ENCODE measurements at places on chromosomes 11 and 22.

DNA sequence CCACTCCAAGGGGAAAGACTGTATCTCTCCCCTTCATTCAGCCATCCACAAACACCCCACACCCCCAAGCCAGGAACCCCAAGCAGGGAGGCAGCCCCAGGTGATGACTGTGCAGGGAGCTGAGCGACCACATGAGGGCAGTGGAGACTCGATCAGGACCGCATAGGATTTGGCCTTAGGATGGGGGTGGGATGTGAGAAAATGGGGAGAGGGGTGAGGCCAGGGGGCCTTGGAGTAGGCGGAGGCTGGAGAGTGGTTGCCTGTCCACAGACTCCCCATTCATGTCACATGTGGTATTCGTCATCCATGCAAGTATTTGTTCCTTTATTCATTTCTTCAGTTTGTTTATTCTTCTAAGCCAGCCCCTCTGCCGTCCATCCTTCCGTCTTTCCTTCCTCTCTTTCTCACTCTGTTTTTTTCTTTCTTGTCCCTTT is 2.7 kb upstream of the RHOD start:
- no peak for DNase-seq

DNA sequence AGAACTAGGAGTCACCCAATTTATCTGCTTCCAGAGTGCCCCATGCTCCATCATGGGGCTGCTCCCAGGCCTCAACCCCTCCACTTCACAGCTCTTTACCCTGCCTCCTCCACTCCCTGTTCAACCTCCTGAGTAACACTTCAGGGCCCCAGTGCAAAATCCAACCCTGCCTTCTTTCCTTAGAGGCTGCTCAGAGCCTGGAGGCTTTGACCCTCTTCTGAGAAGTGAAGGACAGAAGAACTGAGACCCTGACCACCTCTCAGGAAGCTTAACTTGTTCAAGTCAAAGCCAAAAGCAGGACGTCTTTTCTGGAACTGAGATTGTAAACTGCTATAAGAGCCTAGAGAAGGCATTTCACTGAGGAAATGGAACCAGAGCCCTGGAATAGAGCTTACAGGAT is 15.5 kb downstream of the EIF3F start:
- DNase-seq: no peak

DNA sequence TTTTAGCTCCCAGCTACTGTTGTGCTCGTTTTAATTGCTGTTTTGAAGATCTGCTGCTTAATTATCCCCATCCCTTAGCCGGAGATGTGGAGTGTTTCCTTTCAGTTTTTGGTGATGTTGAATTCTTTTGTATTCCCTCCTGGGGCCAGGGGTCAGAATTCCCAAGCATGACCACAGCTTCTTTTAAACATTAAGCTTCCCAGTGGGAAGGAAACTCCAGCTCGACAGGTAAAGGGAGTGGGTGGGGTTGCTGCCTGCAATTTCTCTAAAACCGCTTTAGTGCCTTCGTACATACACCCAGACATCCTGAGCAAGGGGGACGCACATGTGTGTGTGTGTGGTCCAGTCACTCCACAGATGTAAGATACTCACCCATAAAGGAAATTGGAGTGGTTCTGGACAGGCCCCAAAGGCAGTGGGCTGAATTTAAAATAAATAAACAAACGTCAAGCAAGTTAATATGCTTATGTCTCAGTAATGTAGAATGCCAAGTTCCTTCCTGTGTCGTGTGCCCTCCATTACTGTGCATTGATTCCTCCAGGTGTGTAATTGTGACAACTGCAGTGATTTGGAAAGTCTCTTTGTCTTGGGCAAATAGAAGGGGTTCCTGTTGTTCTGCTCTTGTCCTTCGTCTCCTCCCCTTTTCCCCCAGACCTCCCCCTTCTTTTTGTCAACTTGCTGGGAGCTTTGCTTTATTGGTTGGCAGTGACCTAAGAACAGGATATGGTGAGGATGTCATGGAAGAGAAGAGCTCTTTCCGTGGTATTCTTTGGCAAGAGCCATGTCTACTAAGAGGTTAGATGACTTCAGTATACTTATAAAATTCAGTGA is 19.2 kb upstream of the ADSL start:
- no peak for DNase-seq

DNA sequence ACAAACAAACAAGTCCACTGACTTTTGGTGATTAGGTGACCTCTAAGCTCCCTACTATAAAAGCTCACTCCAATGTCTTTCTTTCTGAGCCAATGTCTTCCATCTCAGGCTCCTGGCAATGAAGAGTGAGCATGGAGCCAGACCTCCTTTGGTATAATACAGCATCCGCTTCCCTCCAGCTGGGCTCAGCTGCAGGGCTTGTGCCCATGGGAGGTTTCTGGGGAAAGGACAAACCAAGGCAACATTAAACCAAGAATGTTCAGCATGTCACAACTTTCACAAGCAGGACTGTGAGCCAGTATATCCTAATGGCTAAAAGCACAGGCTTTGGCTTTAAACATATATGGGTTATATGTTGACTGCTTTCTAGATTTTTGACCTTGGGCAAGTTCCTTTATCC is 58.8 kb downstream of the EHF start:
- DNase-seq: no peak

GRCh38 chr11:121841487-121842191 is 274.4 kb downstream of the BLID start:
- no peak for DNase-seq

- DNase-seq: no peak
Observed at GRCh38 chr11:7677796-7678201, 4.5 kb upstream of the CYB5R2 start.

DNA sequence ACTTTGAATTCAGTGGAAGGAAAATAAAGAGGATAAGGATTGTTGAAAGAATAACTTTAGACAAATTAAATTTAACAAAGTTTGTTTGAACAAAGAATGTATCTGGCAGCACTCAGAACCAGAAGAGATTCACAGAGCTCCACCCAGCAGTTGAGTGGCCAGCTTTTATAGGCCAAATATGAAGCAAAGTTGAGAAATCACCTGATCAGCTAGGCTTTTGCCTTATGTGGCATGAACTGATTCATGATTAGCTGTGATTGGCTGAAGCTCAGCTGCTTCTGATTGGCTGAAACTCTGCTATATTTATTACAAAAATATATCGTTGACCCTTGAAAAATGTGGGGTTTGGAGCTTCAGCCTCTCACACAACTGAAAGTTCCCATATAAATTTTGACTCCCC is 62.6 kb downstream of the PIWIL4 start:
- no peak for DNase-seq

GRCh38 chr22:48742556-48743343 is 1084.9 kb downstream of the BRD1 start:
- DNase-seq: no peak

- no peak for DNase-seq
Observed at GRCh38 chr11:30582726-30583125, 3.4 kb downstream of the MPPED2 start.

- DNase-seq: no peak
Observed at GRCh38 chr11:80196041-80196440, 755.2 kb upstream of the TENM4 start.

- DNase-seq: no peak
Observed at GRCh38 chr11:69799582-69799981, 19.6 kb downstream of the FGF3 start.

DNA sequence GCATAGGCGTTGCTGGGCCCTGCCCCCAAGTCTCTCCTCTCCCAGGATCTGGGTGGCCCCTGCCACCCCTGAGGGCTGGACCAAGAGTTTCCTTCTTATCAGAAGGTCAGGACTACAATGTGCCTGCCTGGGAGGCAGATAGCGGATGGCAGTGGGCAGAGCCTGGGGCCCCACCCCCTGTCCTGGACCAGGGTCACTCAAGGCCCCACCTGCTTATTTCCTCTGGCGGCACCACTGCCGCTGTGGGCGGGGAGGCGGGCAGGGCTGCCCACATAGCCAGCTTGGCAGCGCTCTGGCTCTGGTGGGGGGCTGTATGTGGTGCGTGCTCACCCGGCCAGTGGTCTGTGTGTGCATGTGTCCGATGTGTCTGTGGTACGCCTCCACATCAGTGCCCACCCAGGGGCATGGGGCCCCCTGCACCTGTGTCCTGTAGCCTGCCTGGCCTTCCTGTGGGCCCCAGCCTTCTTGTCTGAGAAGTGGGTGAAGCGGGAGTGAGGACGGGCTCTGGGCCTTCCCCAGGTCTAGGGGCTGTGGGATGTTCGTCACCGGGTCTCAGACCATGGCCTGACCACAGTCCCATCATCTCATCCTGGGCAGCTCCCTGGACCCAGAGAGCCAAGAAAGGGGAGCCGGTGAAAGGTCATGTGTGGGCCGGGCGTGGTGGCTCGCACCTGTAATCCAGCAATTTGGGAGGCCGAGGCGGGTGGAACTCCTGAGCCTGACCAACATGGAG is 3.0 kb downstream of the GAS2L1 start:
- no peak for DNase-seq

- DNase-seq: no peak
Observed at GRCh38 chr11:130159657-130160497, at the start of gene ST14. TSS of gene ST14 (plus strand) at chr11:130159782. CDS start at chr11:130159980, 198 bp downstream.

GRCh38 chr11:47399860-47400767 is 8.3 kb upstream of the SLC39A13 start:
- peak; percentile 26 for DNase-seq

GRCh38 chr11:8685306-8685705 is 2.7 kb downstream of the RPL27A start:
- DNase-seq: no peak

Data from T-helper 22 cell (primary cell).